ENCODE measurements at places on chromosomes 4 and X. TPM values are rescaled to one million over a fixed set of nuclear protein-coding genes. Genes with fewer than 3 reads are reported as not detected.

Gene PCDH19
- 0.16 TPM for total RNA-seq

Gene ADH1B
- not detected for total RNA-seq

Gene MAGEA1
- 0.15 TPM for total RNA-seq

Gene HEPH
- not detected for total RNA-seq

Gene CHM
- total RNA-seq = 9.7 TPM

Gene FMR1NB
- not detected for total RNA-seq

Gene SCML2
- total RNA-seq = 8.1 TPM

Gene SPATA4
- total RNA-seq = not detected

Gene DUX4
- not detected for total RNA-seq

Gene MAGEE2
- total RNA-seq = not detected

Gene TEX13B
- total RNA-seq = not detected

Gene UGT2A1
- total RNA-seq = not detected

Gene USP38
- 8.9 TPM for total RNA-seq

Gene FGFR3
- total RNA-seq = 2.2 TPM

Gene SPP1
- 151 TPM for total RNA-seq

Gene FABP2
- total RNA-seq = not detected

Gene GYG2
- total RNA-seq = 3.0 TPM

Gene FGF2
- 53.6 TPM for total RNA-seq

Gene SMIM10L2A
- total RNA-seq = 0.14 TPM

Gene RASGEF1B
- not detected for total RNA-seq

Gene COL4A5
- total RNA-seq = 12.7 TPM

Gene IL13RA1
- 49.6 TPM for total RNA-seq

Gene GSX2
- not detected for total RNA-seq

Gene BTK
- total RNA-seq = 0.13 TPM

Gene TCEAL2
- total RNA-seq = not detected

Gene GAGE2A
- not detected for total RNA-seq

Gene SLITRK4
- total RNA-seq = 0.02 TPM

Gene VCX3B
- not detected for total RNA-seq

Gene DMRTC1
- total RNA-seq = not detected

Gene CLDN34
- total RNA-seq = not detected

Gene CXCL6
- not detected for total RNA-seq

Gene SLC9B1
- total RNA-seq = 0.09 TPM

Gene KCTD8
- total RNA-seq = not detected

Gene DRP2
- 0.18 TPM for total RNA-seq

Gene UCP1
- total RNA-seq = not detected

Gene GRSF1
- total RNA-seq = 77.6 TPM

Gene CENPVL2
- total RNA-seq = not detected

Gene BEX5
- total RNA-seq = not detected

Gene MTMR1
- 15.9 TPM for total RNA-seq

Gene SLC26A1
- 0.16 TPM for total RNA-seq

Gene ARL9
- not detected for total RNA-seq

Gene PRRG3
- total RNA-seq = not detected

Gene FGD1
- 7.6 TPM for total RNA-seq

Gene BCORL1
- 8.9 TPM for total RNA-seq

Gene FAM184B
- total RNA-seq = 0.05 TPM

Gene ENPEP
- 0.07 TPM for total RNA-seq

Gene ASB5
- 0.02 TPM for total RNA-seq

Gene ANXA3
- total RNA-seq = 53.7 TPM

All from A549 treated with CORT108297 at 1 μM for 4 hours (cell line).